ENCODE measurements at places on chromosomes 3 and 15.

DNA sequence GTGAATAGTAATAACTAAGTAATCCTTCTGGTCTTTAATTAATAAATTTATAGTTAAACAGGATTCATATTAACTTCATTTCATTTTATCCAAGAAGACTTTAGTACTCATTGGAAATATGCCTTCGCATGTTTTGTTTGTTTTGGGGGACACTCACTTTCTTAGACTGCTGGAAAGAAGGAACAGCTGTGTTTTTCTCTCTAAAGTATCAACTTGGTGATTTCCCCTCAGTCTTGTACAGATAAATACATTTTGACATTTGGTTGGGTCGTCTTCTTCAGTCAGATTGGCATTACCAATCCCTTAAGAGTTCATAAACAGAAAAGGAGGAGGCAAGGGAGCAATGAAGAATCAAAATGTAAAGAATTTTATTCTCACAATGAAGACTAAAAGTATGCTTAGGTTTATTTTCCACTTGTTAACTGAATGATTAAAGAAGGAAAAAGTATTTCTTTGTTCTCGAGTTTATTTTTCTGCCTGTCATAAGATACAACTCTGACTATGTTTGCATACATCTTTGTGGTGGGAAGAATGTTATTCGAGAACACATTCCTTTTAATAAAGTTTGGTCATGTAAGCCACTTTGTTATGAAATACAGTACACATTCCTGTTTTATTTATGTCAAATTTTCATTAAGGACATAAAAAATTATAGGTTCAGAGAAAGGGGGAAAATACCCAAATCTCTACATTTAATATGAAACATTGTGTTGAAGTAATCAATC lies 140.2 kb downstream of the GMNC start:
- DNase-seq = no peak

DNA sequence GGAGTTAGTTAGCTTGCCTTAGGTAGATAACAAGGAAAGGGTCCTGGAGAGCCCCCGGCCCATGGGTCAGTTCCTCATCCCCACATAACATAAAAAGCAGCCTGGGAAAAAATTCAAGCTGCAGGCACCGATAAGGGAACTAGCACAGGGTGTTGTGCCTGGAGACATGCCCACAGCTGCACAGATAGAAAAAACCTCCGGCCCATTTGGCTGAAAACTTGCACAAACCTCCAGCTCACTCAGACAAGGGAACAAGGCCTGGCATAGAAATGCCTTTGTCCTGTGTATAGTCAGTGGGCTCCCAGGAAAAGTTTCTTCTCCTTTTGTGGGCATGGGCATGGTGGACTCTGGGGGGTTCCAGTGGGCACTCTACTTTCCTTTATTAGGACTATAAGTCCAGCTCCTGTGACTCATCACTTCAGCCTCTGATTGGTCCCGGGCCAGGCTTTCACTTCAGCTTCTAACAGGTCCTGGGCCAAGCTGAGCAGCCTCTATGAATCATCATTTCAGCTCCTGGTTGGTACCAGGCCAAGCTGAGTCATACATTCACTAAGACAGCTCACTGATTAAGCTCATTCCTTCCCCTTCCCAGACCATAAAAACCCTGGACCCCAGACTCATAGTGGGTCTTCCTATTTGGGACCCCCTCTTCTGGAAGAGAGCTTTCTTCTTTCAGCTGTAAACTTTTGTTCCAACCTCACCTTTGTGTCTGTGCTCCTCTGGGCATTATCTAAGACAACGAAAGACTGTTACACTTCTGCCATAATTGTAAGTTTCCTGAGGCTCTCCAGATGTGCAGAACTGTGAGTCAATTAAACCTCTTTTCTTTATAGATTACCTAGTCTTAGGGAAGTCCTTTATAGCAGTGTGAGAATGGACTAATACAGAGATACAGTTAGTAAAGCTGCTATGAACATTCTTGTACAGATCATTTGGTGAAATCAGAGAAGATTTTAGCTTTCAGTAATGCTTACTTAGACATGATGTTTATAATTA lies 348.0 kb upstream of the DPPA4 start:
- DNase-seq = no peak

- DNase-seq = no peak
Measured at GRCh38 chr15:76282465-76282864, 28.8 kb downstream of the ETFA start.

GRCh38 chr15:33985751-33986150 lies 17.5 kb downstream of the CHRM5 start:
- DNase-seq = no peak

DNA sequence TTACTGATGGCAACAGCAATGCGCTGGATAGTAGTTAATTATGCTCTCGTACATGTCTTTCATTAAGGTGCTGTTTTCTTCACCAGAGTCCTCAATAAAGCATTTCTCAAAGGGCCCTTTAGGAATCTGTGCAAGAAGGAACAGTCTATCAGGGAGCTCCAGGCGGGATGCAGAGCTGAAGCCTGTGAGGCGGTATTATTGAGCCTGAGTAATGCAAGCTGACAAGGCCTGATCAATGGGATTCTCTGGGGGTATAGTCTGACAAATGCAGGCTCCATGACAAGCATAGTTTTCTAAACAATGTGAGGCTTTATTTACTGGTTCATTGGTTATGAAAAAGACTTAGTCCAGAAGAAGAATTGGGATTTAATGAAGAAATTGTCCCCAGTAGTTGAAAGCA lies 530.9 kb upstream of the CBLB start:
- no peak for DNase-seq

GRCh38 chr15:85452436-85452835 lies 72.0 kb downstream of the AKAP13 start:
- DNase-seq = no peak

- no peak for DNase-seq
Measured at GRCh38 chr3:141900343-141900742, 23.9 kb downstream of the ATP1B3 start.

DNA sequence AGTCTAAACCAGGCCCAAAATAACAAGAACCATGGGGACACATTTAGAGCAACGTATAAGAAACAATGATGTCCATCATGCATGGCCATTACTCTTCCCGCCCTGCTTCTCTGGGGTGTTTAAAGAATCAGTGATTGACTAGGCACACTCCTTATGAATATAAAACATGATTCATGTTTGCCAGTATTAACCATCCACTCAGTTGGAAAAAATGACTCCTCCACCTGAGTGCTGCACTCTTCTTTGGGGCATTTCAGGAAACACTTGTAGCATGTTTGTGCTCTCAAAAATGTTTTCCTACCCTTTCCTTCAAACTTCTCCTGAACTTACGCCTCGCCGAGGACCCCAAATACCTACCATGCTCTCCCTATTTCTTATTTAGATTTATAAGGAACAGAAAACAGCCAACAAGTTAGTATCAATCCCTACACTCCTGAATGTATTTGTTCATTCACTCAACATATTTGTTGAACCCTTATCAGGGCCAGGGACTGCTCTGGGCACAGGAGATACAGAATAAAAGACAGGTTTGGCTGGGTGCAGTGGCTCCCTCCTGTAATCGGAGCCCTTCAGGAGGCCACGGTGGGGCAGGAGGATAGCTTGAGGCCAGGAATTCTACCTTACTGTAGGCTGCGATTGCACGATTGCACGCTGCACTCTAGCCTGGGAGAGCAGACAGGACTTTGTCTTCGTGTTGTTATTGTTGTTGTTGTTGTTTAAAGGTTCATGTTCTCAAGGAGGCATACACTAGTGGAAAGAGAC lies 137.0 kb downstream of the TMCO5A start:
- DNase-seq = no peak

DNA sequence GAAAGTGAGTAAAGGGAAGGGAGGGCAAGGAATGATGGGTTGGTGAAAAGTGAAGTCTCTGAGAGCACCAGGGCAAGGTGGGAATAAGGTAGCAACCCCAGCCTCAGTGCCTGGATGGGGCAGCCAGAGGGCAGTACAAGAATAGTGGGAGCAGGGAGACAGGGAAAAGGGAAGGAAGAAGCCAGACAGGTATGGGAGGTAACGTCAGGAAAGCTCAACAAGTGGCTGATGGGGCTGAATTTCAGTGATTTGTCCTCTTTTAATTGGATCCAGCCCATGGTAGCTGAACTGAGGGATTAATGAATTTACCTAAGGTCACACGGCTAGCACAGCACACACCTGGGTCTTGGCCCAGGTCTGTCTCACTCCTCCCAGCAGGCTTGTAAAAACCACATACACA lies 12.6 kb downstream of the RORA start:
- DNase-seq = no peak

GRCh38 chr15:23866832-23867231 lies 179.7 kb upstream of the NDN start:
- no peak for DNase-seq

DNA sequence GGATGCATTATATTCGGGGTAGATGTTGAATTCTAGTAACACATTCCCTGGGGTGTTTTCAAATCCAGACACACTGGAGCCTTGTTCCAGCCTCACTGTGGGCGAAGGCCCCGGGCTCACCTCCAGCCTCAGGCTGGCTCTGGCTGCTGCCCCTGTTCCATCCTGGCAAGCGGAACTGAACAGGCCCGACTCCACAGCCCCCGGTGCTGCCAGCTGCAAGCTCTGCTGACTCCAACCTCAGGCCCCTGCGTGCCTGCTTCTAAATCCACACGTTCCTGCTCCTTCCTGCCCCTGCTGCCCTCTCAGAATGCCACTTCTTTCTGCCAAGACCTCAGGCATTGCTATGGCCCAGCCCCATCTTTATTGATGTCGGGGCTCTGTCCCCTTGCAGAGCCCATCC lies 90.6 kb downstream of the LIPC start:
- no peak for DNase-seq

GRCh38 chr3:107524326-107524840 lies 1.6 kb downstream of the BBX start:
- peak; percentile 17 for DNase-seq

GRCh38 chr3:173501931-173502489 lies 104.5 kb downstream of the NLGN1 start:
- DNase-seq = no peak

- no peak for DNase-seq
Measured at GRCh38 chr3:158994386-158994785, 192.5 kb downstream of the MFSD1 start.

GRCh38 chr3:190586631-190587011 lies 72.7 kb downstream of the IL1RAP start:
- peak; percentile 39 for DNase-seq

DNA sequence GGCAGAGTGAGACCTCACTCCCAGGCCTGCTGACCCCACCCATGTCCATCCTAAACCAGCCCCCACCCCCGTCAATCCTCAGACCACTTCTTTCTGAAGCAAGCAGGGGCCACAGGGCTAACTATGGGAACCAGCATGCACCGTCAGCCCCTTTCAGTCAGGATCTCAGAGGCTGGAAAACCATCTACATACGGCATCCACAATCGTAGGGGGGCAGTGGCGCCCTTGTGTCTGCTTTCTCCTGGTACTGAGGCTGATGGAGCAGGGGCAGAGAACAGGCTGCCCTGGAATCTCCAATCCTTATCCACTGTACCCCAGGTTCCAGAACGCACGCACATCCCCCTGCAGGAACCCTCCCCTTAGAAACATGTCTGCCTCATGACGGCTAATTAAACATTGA lies 56.6 kb downstream of the XXYLT1 start:
- DNase-seq = no peak

DNA sequence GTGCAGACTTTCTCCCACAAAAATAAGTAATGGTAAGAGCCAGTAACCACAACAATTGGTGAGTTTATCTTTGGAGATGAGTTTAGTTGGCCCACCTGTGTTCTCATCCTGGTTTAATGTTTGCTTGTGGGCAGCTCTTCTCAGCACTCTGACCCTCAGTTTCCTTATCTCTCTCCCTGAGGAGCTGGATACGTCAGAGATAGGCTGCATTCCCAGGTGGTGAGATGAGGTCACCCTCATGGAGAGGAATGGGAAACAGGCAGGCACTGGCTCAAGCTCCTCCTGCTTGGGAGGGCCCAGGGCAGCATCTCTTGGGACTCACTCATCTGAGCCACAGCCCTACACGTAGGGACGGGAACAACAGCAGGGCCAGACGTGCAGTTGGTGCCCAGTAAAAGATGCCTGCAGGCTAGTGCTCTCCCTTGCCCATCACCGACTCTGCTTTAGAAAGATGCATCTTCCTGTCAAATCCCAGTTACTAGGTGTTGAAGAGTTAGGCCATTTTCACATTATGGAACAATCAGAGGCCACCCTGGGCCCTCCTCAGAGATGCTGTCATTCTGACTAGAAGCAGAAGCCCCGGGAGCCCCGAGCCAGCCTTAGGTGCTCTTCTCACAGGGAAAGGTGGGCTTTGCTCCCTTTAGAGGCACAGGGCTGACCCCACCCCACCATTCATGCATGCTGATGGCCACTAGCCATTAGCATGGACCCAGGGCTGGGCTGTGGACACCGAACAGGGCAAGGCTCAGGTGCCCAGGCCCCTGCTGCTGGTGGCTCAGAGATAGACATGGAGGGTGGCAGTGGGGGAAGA lies 59.7 kb downstream of the GRIP2 start:
- no peak for DNase-seq

DNA sequence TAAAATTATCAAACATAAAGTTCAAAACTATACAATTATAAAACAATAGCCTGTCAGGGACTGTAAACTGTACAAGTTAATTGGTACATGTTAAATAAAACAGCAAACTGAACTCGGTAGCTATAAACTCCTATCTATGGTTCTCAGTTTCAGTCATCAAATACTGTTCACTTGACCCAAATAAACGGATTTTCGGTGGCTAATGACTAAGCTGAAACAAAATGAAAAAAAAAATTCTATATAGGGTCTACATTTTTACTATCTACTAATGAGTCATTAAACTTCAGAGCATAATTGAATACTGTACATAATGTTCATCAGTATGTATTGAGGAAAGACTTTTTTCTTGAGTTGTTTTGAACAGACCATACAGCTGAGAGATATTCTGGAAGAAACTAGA lies 6.6 kb downstream of the PROK2 start:
- no peak for DNase-seq

GRCh38 chr3:150727653-150728502 lies 24.2 kb upstream of the ERICH6 start:
- no peak for DNase-seq

GRCh38 chr3:73508330-73508954 lies 116.3 kb downstream of the PDZRN3 start:
- peak; percentile 39 for DNase-seq

DNA sequence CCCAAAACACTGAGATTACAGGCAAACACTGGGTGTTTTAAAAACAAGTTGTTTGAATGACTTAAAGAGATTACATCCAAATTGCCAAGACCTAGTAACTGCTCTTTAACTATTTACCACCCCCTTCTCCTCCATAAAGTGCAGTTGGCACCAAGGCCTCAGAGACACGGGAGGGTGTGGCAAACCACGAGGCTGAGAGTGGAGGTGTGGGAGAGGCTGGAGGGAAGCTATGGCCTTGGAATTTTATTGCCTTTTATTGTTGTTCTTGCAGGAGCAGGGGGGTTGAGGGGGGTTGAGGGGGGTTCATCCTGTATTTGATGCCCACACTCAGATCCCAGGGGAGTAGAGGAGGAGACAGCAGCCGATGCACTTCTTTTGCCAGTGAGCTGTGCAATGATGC lies 75.9 kb upstream of the CTDSPL start:
- no peak for DNase-seq

DNA sequence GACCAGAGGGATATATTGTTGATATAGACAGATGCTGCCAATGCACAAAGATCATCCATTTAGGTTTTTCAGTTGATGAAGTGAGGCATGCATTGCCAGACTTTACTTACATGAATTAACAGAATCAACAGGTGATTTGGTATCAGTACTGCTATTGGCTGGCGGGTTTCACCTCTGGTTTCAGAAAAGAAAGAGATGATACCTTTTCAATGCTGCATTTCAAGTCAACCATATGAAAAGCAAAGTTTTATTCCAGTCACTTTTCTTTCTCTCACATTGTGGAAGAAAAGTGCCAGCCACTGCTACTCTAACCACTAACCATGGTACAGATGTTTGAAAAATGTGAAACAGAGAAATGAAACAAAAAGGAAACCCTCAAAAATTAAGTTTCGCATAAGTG lies 289.1 kb downstream of the TIGIT start:
- no peak for DNase-seq

GRCh38 chr15:40287505-40287904 lies 4.6 kb upstream of the ANKRD63 start:
- peak; percentile 63 for DNase-seq
